Endothelial cell (in vitro differentiated cells): ENCODE measurements at places on chromosomes 6 and 20.
A peak's percentile ranks its signal among the peaks of the same experiment; 100 is the strongest.

DNA sequence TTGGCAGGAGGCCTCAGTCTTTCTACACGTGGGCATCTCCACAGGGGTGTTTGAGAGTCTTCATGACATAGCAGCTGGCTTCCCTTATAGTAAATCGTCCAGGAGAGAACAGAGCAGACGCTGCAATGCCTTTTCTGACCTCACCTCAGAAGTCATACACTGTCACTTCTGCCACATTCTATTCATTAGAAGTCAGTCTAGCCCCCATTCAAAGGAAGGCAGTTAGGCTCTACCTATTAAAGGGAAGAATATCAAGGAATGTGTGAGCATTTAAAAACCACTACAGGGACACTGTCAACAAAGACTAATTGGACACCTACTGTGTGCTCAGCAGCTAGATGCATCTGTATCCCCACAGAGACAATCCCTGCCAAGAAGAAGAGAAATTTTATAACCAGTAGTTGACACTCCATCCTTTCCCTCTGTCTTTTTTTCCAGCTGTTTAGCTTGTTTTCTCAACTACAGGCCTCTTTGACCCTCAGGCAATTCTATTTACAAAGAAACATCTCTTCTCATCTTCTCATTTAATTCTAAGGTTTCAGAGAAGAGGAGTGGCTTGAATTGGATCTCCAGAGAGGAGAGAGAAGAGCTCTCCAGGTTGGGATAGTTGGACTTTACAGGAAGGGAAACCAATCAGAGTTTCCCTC is 18.6 kb downstream of the ARMC12 start:
- no peak for DNase-seq

GRCh38 chr6:122365775-122366403 is 33.6 kb upstream of the HSF2 start:
- no peak for DNase-seq

DNA sequence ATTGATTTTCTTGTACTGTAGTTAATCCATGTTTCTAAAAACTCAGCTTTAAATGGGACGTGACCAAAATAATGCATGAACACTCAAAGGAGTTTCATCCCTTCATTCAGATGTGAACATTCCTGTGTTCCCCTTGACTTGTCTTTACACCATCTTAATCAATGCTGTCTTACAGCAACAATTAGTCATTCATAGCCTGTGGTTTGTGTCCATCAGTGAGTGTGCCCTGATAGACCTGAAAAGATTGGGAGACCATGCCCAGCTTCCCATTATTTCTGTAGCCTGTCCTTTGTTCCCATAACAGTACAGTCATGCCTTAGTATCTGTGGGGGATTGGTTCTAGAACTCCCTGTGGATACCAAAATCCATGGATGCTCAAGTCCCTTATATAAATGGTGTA is 23.9 kb downstream of the NT5E start:
- no peak for DNase-seq

- DNase-seq, result peak; percentile 94
Measured at GRCh38 chr20:48921168-48921882, at the start of gene ARFGEF2. Gene ARFGEF2, plus strand, starts transcription at chr20:48921711. Its CDS starts 179 bp downstream, at chr20:48921890.

- DNase-seq, result no peak
Measured at GRCh38 chr6:135910790-135911618, 59.5 kb downstream of the PDE7B start.

DNA sequence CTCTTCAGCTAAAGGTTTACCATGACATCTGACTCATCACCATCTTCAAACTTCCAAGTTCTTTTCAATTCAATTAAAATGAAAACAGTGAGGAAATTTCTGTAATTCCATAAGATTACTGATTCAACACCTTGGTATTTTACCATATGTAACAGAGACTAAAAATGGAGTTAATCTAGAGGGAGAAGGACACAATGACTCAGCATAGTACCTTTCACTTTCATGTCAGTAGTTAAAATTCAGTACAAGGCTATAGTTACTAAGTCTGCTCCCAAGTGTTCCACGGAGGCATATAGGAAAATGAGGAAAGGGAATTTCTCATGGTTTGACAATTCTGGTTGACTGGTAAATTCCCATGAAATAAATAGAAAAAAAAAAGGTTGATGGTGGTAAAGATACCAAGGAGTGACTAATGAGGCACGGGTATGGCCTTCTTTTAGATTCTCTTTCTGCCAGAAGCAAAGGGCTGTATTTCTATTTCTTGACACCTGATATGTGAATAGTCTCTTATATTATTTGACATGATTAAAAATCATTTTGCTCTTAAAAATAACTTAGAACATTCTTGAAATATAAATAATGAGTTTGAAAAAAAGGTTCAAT is 526.7 kb upstream of the ADGRB3 start:
- no peak for DNase-seq

DNA sequence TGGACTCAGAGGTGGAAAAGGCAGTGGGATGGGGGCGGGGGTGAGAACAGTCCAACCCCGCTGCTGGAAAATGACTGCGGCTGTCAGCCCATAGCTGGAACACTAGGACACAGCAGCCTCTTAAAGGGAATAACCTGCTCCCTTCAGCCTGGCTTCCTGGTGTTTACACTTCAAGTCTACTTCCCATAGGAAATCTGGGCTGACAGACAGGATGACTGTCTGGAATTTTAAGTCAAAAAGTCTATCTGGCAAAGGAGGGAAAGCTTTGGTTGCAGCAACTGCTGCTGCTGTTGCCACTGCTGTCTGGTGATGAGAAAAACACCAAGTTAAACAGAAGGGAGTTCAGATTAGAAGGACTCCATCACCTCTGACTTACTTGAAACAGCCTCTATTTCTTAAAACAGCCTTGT is 44.9 kb downstream of the TNFRSF21 start:
- DNase-seq, result peak; percentile 57
